ENCODE measurements at places on chromosomes 4 and X. TPM values are rescaled to one million over a fixed set of nuclear protein-coding genes. Genes with fewer than 3 reads are reported as not detected.

The SPANXD gene
- not detected for total RNA-seq

The MTHFD2L gene
- total RNA-seq: 9.2 TPM

The ARSD gene
- 32.7 TPM for total RNA-seq

The ADGRG2 gene
- 1.6 TPM for total RNA-seq

The TMEM185A gene
- 55.5 TPM for total RNA-seq

The PABPC1L2A gene
- total RNA-seq: not detected

The GLRB gene
- total RNA-seq: 2.5 TPM

The PPARGC1A gene
- 23.9 TPM for total RNA-seq

The SLC25A43 gene
- 2.0 TPM for total RNA-seq

The PNMA5 gene
- total RNA-seq: not detected

The CHRNA9 gene
- total RNA-seq: not detected

- no peaks in the 10 kb centered on the region for H3K4me1 ChIP-seq
- peak; percentile 63 for DNase-seq
- H3K27me3 ChIP-seq: no peaks in the 10 kb centered on the region
- H3K4me3 ChIP-seq: no peak overlapping the region
Observed at GRCh38 chr4:154660052-154660451, 47.6 kb upstream of the FGG start.

DNA sequence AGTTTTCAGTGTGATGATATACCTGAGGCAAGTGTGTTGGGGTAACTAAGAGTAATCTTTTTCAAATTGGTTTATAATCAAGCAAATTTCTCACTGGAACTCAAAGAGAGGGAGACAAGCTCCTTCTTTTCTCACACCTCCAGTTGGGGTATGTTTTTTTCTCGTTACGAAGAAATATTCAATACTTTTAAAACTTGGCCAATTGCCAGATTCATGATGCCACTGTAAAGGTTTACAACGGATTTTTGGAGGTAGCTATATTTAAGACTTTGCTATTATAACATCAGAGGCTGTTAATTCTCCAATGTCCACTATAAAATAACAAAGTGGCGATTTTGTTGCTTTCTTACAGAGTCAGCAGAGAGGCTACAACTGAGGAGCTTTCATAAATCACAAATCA, 49.2 kb upstream of the ATP8A1 start:
- no peaks in the 10 kb centered on the region for H3K4me1 ChIP-seq
- H3K27ac ChIP-seq: no peak overlapping the region
- no peak overlapping the region for H3K4me3 ChIP-seq
- no peak for DNase-seq
- H3K27me3 ChIP-seq: no peaks in the 10 kb centered on the region
- H3K36me3 ChIP-seq: no peaks in the 10 kb centered on the region

- H3K4me1 ChIP-seq: peaks cover 3% of the 10 kb centered on the region
- H3K4me3 ChIP-seq: no peak overlapping the region
- peak; percentile 2 for DNase-seq
- H3K27ac ChIP-seq: no peak overlapping the region
- H3K27me3 ChIP-seq: no peaks in the 10 kb centered on the region
- no peaks in the 10 kb centered on the region for H3K36me3 ChIP-seq
Observed at GRCh38 chr4:30256116-30256832, 463.9 kb upstream of the PCDH7 start.

DNA sequence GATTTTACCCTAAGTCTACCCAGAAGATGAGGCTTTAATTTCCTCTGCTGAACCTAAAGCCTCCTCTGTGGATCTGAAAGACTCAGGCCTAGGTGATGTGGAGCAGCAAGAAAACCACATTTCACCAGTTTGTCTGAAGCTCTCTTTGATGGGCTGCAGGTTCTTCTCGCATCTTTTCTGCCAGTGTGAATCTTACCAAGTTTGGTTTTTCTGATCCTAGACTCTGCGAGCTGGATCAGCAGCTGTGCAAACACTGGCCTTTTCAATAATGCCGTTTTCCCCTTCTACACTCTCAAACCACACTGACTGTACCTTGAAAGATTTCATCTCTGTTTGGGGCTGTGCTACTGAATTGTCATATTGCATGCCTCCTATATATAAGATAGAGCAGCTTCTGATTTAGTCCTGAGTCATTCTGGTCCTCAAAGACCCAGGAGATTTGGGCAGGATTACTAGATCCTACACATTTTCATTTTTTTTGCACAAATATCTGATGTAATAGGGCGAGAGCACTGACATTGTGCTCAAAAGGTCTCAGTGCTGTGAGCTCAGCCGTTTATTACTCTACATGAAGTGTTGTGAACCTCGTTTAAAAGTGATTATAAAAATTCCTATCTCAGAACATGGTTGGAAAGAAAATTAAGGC, 133.6 kb upstream of the FAM9C start:
- no peaks in the 10 kb centered on the region for H3K4me1 ChIP-seq
- H3K27ac ChIP-seq: no peak overlapping the region
- no peak overlapping the region for H3K4me3 ChIP-seq
- H3K36me3 ChIP-seq: no peaks in the 10 kb centered on the region
- H3K27me3 ChIP-seq: no peaks in the 10 kb centered on the region
- no peak for DNase-seq

GRCh38 chrX:20217271-20217670, 49.4 kb downstream of the RPS6KA3 start:
- no peak for DNase-seq
- no peaks in the 10 kb centered on the region for H3K36me3 ChIP-seq
- H3K27ac ChIP-seq: no peak overlapping the region
- H3K4me3 ChIP-seq: no peak overlapping the region

GRCh38 chrX:101257448-101258258, 33.5 kb downstream of the TAF7L start:
- no peak overlapping the region for H3K4me3 ChIP-seq
- H3K27me3 ChIP-seq: no peaks in the 10 kb centered on the region
- no peak overlapping the region for H3K27ac ChIP-seq
- DNase-seq: no peak

- no peak overlapping the region for H3K27ac ChIP-seq
- no peaks in the 10 kb centered on the region for H3K27me3 ChIP-seq
- H3K4me1 ChIP-seq: no peaks in the 10 kb centered on the region
- H3K36me3 ChIP-seq: no peaks in the 10 kb centered on the region
- H3K4me3 ChIP-seq: no peak overlapping the region
- DNase-seq: no peak
Observed at GRCh38 chrX:2397229-2398063, 103.3 kb downstream of the DHRSX start.

- no peak overlapping the region for H3K27ac ChIP-seq
- H3K4me1 ChIP-seq: peaks cover 6% of the 10 kb centered on the region
- DNase-seq: no peak
- no peaks in the 10 kb centered on the region for H3K36me3 ChIP-seq
- H3K27me3 ChIP-seq: no peaks in the 10 kb centered on the region
- no peak overlapping the region for H3K4me3 ChIP-seq
Observed at GRCh38 chr4:109185548-109185947, 116.9 kb downstream of the COL25A1 start.

DNA sequence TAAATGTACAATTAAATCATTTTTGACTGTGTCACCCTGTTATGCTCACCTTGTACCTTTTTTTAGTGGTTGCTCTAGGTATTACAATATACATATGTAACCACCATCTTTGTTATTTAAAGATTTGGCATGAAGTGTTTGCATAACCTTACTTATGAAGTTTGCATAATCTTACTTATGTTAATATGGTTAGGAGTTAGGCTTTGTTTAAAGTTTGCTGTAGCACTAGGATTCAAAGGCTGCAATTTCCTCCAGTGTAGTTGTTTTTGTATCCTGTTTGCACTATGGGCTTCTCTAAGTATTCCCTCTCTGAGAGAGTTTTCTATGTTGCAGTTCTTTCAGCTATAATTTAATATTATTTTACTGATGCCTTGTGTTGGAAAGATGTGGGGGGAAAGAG, 15.0 kb upstream of the GSPT2 start:
- no peaks in the 10 kb centered on the region for H3K36me3 ChIP-seq
- H3K27ac ChIP-seq: no peak overlapping the region
- no peaks in the 10 kb centered on the region for H3K4me1 ChIP-seq
- DNase-seq: no peak
- H3K4me3 ChIP-seq: no peak overlapping the region

DNA sequence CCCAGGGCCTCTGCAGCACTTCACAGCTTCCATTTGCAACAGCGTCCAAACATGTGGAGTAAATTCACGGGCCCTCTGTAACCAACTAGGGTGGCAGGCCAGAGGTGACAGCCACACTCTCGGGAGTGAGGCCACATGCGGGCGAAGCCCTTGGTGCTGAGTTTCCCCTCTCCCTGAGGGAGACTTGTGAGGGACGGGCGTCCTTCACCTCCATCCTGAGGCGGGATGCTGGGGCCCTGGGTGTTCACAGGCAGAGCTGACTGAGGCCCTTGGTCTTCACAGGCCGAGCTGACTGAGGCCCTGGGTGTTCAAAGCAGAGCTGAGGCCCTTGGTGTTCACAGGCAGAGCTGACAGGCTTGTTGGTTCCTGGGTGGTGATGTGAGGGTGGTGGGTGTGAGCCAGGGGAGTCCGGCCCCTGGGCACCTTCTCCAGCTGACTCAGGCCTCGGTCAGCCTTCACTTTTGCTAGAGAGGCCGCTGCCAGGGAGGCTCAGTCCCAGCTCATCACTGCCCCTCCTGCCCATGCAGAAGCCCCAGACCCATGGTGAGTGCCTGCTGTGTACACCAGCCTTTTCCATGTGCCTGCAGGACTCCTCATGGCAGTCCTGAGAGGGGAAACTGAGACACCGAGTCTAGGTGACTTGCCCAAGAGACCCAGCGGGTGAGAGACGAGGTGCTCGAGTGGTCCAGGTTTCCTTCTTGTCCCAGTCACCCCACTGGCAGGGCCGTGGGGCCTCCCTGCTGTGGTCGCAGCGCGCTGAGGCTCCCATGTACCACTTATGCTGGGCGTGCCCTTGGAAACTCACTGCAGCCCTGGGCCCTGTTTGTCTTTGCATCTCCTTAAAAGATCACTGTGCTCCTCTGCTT, 8.5 kb downstream of the WFS1 start:
- H3K4me1 ChIP-seq: no peaks in the 10 kb centered on the region
- no peaks in the 10 kb centered on the region for H3K27me3 ChIP-seq
- H3K4me3 ChIP-seq: no peak overlapping the region

GRCh38 chr4:98838977-98839618, 89.8 kb downstream of the EIF4E start:
- no peak overlapping the region for H3K27ac ChIP-seq
- DNase-seq: peak; percentile 94
- no peaks in the 10 kb centered on the region for H3K36me3 ChIP-seq

GRCh38 chr4:151486168-151486567, 77.2 kb downstream of the FHIP1A start:
- no peaks in the 10 kb centered on the region for H3K36me3 ChIP-seq
- H3K27ac ChIP-seq: no peak overlapping the region
- H3K27me3 ChIP-seq: no peaks in the 10 kb centered on the region
- H3K4me3 ChIP-seq: no peak overlapping the region
- H3K4me1 ChIP-seq: no peaks in the 10 kb centered on the region
- DNase-seq: no peak

DNA sequence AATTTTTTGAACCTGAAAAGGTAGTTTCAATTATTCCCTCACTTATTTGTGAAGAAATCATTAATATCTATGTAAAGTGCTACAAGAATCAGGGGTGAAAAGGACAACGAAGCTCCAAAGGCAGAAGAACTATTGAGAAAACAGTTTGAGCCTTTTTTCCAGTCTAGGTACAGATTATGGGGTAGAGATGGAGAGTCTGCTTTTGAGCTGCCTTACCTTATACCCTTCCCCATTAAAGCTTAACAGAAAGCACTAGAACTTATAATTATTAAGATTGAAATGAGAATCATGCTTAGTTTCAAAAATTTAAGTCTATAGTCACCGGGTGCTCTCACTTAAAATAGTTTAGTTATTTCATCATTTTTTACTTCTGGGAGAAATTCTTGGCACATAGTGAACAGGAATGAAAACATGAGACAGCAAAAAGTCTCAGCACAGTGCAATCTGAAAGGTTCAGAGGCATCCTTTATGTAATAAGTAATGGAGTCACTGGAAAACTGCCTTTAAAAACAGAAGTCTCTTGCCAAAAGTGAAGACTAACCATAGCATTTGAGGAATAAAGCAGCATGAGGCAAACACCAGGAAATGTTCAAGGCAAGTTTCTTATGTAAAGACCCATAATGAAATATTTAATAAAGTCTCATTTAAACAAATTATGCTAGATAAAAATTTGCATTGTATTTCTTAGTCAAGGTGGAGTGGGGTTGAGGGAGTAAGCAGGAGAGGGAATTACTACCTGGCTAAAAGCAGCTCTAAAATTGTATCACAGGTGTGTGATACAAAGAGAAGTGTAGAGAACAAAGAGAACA, 5.1 kb upstream of the DCLK2 start:
- H3K4me3 ChIP-seq: no peak overlapping the region
- no peak overlapping the region for H3K27ac ChIP-seq
- no peak for DNase-seq
- no peaks in the 10 kb centered on the region for H3K4me1 ChIP-seq
- H3K27me3 ChIP-seq: peaks cover 35% of the 10 kb centered on the region

DNA sequence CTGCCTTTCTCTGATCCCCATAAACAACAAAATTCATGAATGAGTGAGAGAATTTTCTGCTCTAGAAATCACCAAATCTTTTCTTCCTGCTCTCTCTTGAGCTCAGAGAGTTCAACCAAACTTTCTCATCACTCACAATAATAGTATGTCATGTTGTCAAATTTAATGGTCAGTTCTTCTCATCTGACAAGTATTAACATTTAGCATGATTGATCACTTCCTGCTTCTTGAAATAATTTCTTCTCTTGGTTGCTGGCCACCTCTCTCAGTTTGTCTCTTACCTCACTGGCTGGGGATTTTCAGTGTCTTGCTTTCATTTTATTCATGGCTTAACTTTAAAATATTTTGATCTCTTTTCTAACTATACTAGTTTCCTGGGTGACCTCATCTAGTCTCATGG, 25.5 kb upstream of the FGF5 start:
- H3K27me3 ChIP-seq: peaks cover 79% of the 10 kb centered on the region
- H3K4me3 ChIP-seq: no peak overlapping the region
- no peak overlapping the region for H3K27ac ChIP-seq

- peaks cover 11% of the 10 kb centered on the region for H3K4me1 ChIP-seq
- no peak overlapping the region for H3K4me3 ChIP-seq
- no peak overlapping the region for H3K27ac ChIP-seq
- H3K36me3 ChIP-seq: no peaks in the 10 kb centered on the region
- H3K27me3 ChIP-seq: no peaks in the 10 kb centered on the region
Observed at GRCh38 chr4:2354118-2354517, 64.3 kb downstream of the ZFYVE28 start.

DNA sequence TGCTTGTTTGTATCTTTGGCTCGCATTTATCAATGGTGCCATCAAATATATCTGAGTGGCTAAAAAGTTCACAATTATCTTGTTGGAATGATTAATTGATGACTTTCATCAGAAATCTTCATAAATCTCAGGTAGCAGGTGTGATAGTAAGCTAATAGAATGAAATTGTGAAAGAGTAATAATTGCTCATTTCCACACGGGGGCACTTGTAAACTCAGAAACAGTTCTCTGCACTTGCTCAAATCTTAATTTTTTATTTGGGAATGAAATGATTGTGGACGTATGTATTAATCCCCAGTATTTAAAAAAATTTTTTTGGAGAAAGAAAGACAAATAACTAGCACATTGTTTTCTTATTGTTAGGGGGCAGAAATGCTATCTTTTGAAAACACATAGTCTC, 132.8 kb downstream of the DTHD1 start:
- no peaks in the 10 kb centered on the region for H3K27me3 ChIP-seq
- no peak overlapping the region for H3K4me3 ChIP-seq
- H3K4me1 ChIP-seq: no peaks in the 10 kb centered on the region
- no peak overlapping the region for H3K27ac ChIP-seq
- DNase-seq: no peak

- peaks cover 2% of the 10 kb centered on the region for H3K27me3 ChIP-seq
- no peak overlapping the region for H3K27ac ChIP-seq
- no peak for DNase-seq
- no peaks in the 10 kb centered on the region for H3K4me1 ChIP-seq
- H3K36me3 ChIP-seq: no peaks in the 10 kb centered on the region
Observed at GRCh38 chr4:24328711-24329110, 255.6 kb downstream of the DHX15 start.

- no peaks in the 10 kb centered on the region for H3K27me3 ChIP-seq
- peak; percentile 97 for DNase-seq
- H3K4me1 ChIP-seq: no peaks in the 10 kb centered on the region
- H3K4me3 ChIP-seq: no peak overlapping the region
Observed at GRCh38 chr4:55768291-55768690, 51.3 kb upstream of the EXOC1L start.

All from cardiac muscle cell (in vitro differentiated cells and primary cell).